Activated CD4-positive, CD25-positive, alpha-beta regulatory T cell treated with anti-CD3 and anti-CD28 coated beads, Interleukin-2, amount 50 U/mL, for 24 hours (primary cell): ENCODE measurements at places on chromosomes 11 and 22.

DNA sequence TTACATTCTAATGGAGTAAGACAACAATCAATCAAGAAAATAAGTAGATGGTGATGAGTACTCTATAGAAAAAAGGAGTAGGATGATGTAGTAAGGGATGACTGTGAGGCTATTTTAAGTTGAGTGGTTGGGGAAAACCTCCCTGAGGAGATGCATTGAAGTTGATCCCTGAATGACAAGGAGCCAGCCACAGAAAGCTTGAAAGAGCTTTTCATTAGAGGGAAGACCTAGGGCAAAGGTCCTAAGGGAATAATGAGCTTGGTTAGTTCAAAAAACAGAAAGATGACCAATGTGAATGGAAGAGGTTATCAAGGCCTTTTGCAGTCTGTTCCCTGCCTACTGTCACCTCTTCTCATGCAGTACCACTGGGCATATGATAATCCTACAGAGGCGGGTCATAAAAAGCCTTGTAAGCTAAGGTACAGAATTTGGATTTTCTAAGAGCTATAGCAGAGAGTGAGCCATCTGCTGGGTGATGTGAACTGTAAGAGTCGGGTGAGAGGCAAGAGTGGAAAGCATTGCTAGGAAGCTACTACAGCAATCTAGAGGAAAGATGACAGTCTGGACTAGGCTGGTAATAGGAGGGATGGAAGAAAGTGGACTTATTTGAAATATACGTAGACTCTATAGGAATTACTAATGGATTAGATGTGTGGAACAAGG is 3.1 kb downstream of the PPP2R1B start:
- ATAC-seq = no peak

DNA sequence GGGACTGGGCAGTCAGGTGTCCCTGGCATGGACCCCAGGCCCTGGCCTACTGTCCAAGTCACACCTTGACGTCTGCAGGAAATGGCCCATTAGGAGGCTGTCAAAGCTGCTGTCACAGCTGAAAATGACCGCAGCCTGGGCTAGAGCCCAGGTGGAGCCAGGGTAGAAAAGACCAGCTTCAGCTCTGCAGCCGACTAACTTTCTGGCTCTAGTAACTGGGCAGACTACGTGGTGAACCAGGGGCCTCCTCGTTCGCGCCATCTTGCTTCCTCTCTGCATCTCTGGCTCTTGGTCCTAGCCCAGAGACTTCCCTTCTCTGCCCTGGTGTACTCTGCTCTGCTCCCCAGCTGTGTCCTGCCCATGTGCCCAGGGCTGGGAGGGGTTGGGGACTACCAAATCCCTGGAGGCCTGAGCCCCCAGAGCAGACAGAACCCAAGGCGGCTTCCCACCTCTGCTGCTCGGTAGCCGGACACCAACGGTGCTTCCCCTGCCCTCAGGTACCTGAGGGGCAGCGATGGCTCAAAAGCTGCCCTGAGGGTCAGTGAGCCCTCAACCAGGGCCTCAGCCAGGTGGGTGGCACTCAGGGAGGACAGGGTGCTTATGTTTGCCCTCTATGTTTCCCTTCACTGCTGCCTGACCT is 19.7 kb downstream of the SART1 start:
- no peak for ATAC-seq

DNA sequence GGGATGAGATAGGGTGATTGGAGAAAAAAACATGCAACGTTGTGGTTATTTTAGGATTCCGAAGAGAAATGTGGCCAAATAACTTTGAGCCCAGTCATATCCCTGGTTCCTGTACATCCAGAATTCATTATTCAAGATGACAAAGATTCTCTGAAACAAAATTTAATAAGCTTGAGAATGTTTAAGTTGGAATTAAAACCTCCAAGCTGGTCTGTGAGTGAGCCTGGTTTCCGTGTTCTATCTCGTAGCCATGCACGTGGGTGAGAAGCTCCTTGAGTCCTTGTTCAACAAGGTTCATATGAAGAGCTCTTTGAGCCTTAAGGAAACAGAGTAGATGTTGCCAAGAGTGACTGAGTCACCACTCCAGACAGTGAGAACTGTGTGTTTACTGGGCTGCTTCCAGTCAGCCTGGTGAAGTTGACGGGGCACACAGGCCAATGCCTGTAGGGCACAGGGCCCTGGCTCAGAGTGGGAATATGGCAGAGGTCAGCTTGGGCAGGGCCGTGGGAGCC is 206.5 kb downstream of the NAV2 start:
- ATAC-seq = no peak

- ATAC-seq = peak; percentile 67
Observed at GRCh38 chr11:44110231-44110679, 14.8 kb downstream of the EXT2 start.

- no peak for ATAC-seq
Observed at GRCh38 chr11:47867823-47868222, 19.7 kb upstream of the NUP160 start.

- no peak for ATAC-seq
Observed at GRCh38 chr11:65435981-65436411, 13.4 kb downstream of the NEAT1 start.

GRCh38 chr22:38415046-38415445 is 40.0 kb downstream of the KCNJ4 start:
- no peak for ATAC-seq

DNA sequence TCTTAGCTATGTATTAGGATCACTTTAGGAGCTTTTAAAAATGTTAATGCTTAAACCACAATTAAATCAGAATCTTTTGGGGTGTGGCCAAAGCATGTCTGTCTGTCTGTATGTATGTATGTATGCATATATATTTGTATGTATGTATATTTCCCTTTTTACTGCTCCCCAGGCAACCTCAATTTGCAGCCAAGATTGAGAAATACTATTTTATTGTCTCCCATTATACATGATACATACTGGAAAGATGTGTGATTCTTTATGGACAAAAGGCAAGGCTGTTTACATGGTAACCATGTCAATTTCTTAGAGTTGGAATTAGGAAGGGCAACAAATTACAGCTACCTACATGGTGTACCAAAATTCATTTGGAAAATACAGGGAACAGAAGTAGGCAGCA is 783.6 kb downstream of the ETS1 start:
- ATAC-seq = no peak

DNA sequence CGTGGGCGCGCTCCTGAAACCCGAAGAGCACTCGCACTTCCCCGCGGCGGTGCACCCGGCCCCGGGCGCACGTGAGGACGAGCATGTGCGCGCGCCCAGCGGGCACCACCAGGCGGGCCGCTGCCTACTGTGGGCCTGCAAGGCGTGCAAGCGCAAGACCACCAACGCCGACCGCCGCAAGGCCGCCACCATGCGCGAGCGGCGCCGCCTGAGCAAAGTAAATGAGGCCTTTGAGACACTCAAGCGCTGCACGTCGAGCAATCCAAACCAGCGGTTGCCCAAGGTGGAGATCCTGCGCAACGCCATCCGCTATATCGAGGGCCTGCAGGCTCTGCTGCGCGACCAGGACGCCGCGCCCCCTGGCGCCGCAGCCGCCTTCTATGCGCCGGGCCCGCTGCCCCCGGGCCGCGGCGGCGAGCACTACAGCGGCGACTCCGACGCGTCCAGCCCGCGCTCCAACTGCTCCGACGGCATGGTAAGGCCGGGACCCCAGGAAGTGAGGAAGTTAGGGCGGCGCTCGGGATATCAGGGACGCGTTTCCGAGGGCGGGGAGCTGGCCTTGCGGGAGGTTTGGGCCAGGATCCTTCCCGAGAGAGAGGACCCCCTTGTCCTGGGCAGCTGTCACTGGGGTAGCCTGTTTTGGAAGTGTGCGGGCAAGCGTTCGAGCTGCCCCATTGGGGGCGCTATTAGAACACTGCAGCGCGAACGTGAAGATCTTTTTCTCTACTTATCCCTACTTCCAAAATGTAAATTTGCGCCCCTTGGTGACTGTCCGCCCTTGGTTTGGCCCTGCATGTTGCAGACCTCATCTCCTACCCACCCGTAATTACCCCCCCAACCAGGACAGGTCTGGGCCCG is 796 bp downstream of the MYOD1 start:
- ATAC-seq = no peak

- ATAC-seq = no peak
Observed at GRCh38 chr11:1117992-1118391, 39.8 kb upstream of the MUC5AC start.

DNA sequence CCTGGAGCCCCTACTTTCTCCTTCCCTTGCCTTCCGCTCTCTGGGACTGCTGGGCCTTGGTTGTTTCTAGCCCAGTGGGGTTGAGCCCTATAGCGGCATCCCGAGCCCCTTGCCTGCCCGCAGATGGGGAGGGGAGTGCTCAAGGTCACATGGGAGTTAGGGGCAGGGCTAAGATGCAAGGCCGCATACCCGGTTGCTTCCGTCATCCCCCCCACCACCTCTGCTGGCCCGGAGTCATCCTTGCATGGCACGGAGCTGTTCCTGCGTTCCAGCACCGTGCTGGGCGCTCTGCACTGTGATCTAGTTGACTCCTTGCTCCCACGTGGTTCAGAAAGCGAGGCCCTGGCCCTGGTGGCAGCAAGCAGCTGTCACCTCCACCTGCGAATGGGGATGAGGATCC is 18.0 kb downstream of the FLRT1 start:
- ATAC-seq = no peak

GRCh38 chr11:114173843-114174242 is 114.3 kb downstream of the ZBTB16 start:
- ATAC-seq = no peak

DNA sequence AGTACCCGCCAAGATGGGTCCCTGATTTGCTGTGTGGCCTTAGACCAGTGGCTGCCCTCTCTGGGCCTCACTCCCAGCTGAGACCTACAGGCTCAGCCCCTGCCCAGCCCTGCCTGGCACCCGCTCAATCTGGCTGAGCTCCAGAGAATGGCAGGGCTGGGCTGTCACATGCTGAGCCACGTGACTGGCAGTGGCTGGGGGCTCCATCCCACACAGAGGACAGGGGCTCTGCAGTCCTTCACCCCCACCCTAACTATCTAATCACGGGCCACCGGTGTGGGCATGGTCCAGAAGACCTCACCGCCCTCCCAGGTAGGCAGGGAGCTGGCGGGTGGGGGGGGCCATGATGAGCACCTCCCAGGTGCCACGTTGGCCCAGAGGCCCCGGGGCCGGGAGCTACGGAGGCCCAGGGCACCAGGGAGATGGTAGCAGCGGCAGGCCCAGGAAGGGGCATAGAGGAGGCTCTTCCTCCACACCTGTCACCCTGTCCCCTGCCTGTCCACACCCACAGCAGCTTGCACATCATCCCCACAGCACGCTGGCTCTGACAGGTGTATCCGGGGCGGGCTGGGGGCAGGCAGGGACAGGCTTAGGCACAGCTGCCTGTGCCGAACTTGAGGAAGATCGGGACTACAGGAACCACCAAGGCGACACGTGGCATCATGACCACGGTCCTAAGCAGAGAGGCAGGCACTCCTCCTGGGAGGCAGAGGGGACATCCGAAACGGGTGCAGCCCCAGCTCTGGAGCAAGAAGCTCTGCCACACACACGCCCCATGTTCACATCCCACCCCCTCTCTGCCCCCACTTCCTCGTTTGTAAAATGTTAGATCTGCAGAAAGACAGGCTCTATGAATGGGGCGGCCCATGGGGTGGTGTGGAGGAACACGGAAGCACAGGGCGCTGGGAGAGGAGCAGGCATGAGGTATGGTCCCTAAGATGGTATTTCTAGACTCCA is 1.5 kb upstream of the ALDH3B1 start:
- ATAC-seq = no peak

GRCh38 chr22:46922037-46922436 is 159.6 kb downstream of the TBC1D22A start:
- ATAC-seq = no peak

- no peak for ATAC-seq
Observed at GRCh38 chr22:49019737-49020713, 807.6 kb downstream of the BRD1 start.

- ATAC-seq = no peak
Observed at GRCh38 chr11:30310623-30311022, 12.3 kb upstream of the ARL14EP start.

GRCh38 chr11:134712228-134713145 is 300.4 kb upstream of the B3GAT1 start:
- ATAC-seq = no peak

DNA sequence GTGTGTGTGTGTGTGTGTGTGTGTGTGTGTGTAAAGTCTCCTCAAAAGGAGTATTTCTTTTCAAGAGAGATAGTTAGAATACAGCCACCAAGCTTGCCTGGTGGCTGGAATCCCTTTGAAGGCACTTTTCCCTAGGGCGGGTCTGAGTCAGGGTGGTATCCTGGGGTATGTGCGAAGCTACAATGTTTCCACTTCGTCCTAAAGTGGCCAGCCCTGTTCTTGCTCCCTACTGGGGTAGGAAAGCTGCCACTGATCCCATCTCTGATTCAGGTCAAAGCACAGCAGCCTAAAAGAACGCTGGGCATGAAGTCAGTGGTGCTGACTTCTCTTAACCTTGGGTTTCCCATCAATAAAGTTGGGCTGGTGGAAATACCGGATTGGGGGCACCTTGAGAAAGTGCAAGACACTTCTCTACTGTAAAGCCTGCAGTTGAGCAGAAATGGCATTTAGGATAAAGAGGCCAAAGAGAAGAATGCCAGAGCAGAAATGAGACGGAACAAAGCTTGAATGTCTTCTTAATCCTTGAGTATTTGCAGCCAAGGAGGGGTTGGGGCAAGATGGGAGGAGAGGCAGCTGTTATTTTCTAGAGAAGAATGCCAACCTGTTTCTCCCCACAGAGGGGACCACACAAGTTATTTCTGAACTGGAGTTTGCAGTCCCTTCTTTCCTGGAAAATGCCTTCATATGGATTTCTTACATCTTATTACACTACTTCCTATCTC is 35.3 kb downstream of the ZNRF3 start:
- no peak for ATAC-seq

GRCh38 chr11:69832561-69833413 is 13.6 kb upstream of the FGF3 start:
- ATAC-seq = no peak
